ENCODE measurements at places on chromosomes 7 and 10.

DNA sequence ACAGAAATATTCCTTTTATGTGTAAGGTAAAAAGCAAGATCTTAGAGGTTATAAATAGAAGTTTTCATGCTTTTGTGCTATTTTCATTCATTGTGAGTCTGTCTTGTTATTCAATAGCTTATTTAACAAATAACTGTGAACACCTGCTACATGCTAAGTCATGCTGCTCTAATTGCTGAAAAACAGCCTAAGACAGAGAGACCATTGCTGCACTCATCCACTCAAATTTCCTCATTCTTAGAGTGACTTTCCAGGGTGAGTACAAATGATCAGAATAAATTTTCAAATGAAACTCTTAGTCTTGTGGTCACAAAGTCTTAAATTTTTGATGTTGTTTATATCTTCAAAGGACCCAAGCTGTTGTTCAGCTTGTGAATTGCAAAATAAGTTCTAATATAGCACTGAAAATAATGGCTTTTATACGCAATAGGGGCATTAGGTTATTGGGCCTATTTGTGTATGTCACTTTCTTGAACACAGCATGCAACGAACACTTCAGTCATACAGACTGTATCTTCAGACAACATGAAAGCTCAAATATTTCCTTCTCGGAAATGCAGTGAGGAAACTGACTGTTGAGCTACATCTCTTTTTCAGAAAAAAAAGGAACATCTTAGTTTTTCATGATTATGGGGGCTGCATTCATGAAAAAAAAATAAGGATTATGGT is 247.9 kb upstream of the PCDH15 start:
- DNase-seq, result no peak

DNA sequence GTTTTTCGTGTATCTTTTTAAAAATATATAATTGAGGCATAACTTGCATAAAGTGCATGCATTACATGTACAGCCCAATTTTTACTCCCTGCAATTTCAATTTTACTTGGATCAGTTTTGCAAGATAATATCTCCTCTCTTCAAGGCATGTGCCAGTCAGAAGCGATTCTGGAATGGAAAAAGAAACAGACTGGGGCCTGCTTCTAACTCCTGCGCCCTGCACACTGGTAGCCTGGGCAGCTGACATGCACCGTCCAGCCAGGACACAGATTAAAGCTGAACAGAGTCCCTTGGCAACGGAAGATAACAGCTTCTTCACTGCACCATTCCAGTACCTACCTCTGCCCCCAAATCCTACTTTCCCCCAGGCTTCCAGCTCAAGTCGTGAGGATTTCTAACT is 182.1 kb downstream of the FAM107B start:
- DNase-seq, result no peak

DNA sequence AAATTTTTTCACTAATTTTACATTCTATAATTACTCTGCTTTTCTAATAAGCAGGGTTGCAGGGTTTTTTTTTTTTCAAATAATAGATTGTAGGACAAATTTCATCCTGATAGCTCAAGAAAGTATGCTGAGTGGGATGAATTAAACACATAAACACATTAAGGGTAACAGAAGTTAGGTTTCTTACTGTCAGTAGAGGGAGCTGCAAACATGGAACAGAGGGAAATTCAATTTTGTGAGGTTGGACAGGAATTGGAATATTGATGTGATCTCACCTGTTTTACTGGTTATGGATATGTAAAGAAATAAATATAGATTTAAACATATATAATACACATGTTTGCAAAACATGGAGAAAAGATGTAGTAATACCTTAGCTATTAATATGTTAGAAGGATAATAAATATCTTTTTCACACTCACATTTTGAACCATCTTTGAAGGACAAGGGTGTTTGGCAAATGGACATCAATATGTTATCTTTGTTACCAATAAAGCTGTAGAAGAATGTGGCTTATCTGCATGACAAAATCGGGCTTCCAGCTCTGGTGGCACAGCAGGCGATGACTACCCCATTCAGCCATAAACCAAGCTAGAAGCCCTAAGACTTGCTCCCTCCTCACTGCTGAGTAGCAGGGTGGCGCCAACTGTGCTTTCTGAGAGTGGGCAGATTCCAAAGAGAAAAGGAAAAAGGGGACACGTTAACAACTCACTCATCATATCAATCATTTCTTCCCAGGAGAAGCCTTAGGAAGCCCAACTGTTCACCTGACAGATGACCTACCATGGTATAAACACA is 1257.4 kb downstream of the GATA3 start:
- DNase-seq, result no peak

- no peak for DNase-seq
These were observed 164.2 kb downstream of the DGKI start for GRCh38 chr7:137682596-137682995.

GRCh38 chr7:42876182-42877068 is 35.4 kb downstream of the C7orf25 start:
- DNase-seq, result no peak

DNA sequence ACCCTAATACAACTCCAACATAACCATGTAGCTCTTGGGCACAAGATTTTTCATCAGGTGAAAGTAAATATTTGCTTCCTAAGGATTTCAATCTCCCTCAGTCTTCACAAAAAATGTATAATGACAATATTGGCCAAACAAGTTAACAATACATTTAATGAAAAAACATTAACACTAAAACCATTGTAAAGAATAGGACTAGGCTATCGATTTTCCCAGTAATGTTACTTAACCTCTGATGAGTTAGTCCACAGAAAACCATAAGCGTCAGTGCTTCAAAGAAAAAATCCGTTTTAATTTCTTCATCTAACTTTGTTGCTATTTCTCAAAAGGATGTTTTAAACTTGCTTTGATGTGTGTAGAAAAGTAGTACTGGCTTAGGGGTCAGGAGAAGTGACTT is 1.2 kb downstream of the ZNF33B start:
- no peak for DNase-seq

DNA sequence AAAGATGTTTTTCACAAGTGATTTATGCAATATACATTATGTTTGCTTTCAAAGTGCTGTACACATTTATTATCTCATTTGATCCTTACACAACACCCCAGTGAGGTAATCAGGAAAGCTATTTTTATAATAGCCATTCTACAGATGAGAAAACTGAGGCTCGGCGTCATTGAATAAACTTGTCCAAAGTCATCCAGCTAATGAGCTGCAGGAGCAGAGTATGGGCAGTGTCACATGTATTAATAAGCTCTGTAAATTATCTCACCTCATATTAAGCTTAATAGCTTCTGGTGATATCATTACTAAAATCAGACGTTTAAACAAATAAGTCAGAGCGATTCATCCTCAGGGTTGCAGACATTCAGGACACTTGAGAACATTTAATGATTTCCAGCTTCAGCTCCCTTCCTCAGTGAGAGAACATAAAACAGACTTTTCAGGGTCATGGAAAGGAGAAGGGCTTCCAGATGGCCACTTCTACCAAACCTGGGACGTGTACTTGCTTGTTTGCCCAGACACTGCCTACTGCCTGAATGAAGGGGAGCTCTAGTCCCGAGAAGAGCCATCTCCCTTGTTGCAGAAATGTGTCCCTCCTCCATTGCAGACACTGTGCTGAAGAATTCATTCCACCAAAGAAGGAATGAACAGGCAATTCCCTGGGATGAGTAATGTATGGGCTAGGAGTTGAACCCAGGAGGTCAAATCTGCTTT is 20.5 kb upstream of the FZD1 start:
- no peak for DNase-seq

GRCh38 chr10:44013981-44014380 is 365.3 kb upstream of the ZNF32 start:
- DNase-seq, result no peak

GRCh38 chr7:92246360-92247101 is 757 bp downstream of the ANKIB1 start:
- DNase-seq, result no peak

- DNase-seq, result no peak
These were observed 50.6 kb downstream of the ARHGAP22 start for GRCh38 chr10:48554246-48554645.

DNA sequence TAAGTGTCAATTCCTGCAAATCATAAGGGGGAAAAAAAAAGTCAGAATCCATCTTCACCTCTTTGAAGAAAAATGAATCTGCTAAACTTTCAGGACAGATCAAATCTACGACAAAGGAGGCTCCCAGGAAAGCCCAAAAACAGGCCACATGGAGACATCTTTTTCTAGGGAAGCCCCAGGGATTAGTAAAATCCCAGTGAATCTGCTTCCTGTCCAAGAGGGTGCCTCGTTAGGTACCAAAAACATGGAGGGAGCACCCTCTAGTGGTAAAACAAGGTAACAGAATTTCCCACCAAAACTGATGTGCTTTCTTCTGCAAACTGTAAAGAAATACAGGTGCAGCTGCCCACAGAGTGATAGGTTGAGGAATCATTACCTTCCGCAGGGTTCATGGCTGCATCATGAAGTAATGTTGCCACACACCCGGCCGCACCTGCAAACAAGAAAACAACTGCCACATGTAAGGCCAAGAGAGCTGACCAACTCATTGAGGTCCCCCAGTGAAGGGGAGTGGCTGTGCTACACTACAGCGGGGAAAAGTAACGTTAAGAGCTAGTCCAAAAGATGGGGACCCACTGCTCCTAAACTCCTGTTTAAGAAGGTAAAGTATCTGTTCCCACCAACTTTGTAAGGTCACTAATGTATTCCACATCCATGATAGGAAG is 7.9 kb downstream of the SLC25A28 start:
- no peak for DNase-seq

DNA sequence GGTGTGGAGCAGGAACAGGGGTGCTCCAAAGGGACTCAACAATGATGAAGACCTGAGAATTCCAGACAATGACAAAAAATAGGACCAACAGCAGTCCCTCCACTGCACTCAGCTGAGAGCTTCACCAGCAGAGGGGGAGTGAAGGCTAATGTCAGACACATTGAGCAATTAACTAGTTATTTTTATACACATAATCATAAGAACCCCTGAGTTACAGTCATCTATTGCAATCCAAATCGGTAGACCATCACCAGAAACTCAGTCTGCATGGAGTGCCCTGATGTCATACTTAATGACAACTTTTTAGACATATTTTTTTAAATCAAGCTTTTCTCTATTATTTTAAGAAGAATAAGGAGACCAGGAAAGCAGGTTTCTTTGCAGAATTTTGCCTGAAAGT is 30.6 kb upstream of the IKZF1 start:
- DNase-seq, result no peak

DNA sequence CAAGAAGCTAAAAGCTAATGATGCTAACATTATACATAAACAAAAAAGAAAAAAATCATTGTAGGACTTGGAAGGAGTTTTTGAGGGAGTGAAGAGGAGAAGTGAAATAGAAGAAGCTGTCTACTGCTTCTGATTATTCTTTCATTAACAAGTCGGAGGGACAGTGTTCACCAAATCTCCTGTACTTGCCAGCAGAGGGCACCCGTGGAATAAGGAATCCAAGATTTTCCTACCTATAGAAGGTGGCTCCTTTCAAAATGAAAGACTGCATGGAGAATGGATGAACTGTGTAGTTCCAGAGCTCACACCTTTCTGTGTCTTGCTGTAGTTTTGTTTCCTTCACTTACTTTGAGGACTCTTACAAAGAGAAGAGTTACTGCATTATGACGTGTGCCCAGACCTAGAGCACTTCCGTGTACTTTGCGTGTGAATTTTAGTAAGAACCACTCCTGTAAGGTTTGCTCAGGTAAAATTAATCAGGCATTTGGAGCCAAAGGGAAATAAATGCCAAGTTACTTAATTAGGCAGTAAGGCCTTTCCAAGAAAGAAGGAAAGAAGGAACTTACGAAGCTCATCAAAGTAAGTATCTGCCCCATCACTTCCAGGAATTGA is 145.1 kb downstream of the SEMA3D start:
- DNase-seq, result no peak

DNA sequence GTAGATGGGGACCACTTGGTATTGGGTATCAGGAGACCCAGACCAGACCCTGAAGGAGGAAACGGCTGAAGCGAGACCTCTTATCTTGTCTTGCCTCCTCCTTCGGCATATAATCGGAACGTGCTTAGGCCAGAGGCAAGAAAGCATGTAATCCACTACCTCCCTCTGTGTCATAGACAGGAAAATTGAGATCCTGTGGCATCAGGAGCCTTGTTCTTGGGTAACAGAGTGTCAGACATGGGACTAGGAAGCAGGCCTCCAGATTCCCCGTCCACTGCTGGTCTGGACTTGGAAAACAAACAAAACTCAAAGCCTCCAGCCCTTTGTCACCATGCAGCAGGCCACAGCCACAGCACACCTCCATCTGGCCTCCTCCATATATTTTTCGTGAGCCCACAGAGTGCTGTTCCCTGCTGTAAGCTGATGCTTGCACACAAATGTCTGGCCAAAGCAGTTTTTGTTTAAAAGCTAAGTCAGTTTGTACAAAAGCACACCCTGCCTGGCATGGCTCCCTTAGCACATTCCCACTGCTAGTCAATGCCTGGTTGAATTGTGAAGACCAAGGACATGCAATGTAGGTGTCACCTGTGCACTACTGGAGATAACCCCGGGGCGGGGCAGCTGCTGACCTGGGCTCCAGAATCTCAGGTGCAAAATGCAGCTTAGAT is 510.9 kb downstream of the RPS24 start:
- DNase-seq, result no peak

DNA sequence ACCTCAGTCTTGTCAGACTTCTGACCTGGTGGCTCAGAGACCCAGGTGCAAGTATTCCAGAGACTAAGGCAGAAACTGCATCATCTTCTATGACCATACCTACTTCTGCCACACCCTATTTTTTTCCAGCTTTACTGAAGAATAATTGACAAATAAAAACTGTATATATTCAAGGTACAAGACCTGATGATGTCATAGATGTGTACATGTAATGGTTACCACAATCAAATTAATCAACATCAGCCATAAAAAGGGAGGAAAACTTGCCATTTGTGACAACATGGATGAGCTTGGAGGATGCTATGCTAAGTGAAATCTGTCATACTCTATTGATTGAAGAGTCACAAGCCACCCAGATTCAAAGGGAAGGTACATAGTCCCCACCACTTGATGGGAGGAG is 815.6 kb downstream of the SORCS1 start:
- DNase-seq, result no peak

GRCh38 chr7:16129431-16130110 is 291.8 kb downstream of the CRPPA start:
- DNase-seq, result no peak

GRCh38 chr10:123287594-123288247 is 133.5 kb downstream of the BUB3 start:
- no peak for DNase-seq

DNA sequence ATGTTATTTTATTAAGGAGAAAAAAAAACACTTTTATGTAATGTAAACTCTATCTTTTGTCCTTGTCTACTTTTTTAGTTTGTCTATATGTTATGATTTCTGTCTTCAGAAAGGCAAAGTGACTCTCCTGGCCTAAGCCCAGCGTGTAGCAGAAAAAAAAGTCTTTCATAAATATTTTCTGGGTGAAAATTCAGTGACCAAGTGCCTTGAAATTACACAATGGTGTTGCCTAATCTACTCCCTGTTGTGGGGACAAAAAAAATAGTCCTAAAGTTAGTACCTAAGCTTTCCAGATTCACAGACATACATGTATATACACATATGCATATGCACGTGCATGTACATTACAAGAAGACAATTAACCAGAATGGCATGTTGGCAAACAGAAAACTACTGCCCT is 1257.8 kb upstream of the SORCS1 start:
- DNase-seq, result no peak

- no peak for DNase-seq
These were observed 106.7 kb upstream of the PRSS58 start for GRCh38 chr7:142364551-142364950.

- no peak for DNase-seq
These were observed 207.6 kb downstream of the FRMD4A start for GRCh38 chr10:14123139-14123538.

All from cortex of kidney (tissue), 1 donor.